Hypothalamus (tissue), 51 donors: ENCODE measurements at places on chromosomes 3 and 15.

- no peak for DNase-seq
Measured at GRCh38 chr3:98545940-98546339, 14.2 kb downstream of the GPR15 start.

DNA sequence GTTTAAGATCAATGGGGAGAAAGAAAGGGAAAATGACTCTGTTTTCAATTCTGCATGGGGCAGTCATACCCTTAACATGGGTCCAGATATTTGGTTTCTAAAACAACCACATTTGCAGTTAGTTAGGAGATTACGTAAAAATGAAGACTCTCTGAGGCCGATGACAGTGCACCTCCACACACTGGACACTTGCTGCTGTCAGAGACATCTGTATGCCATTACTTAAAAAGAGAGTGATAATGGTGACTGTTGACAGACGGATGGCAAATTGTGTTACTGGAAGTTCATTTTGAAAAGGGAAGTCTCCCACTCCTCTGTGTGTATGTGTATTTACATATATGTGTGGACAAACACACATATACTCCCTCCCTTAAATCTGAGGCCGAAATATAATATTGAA lies 304.5 kb upstream of the SEMA6D start:
- DNase-seq: no peak

DNA sequence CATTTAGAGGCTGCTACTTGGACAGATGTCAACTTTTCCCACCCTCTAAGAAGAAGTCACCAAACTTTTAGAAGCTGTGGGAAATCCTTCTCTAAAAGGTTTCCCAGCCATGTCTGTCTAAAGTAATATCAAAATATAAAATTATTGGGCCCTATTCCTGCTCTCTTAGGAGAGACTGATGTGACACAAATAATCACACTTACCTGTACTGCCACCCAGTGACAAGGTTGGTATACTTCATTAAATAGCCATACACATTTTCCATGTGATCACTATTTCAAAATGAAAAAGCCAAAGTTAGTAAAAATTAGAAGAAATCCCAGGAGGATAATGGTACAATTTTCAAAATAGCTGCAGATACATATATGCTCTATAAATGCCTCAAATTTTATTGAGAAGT lies 12.6 kb downstream of the OSBPL11 start:
- no peak for DNase-seq

DNA sequence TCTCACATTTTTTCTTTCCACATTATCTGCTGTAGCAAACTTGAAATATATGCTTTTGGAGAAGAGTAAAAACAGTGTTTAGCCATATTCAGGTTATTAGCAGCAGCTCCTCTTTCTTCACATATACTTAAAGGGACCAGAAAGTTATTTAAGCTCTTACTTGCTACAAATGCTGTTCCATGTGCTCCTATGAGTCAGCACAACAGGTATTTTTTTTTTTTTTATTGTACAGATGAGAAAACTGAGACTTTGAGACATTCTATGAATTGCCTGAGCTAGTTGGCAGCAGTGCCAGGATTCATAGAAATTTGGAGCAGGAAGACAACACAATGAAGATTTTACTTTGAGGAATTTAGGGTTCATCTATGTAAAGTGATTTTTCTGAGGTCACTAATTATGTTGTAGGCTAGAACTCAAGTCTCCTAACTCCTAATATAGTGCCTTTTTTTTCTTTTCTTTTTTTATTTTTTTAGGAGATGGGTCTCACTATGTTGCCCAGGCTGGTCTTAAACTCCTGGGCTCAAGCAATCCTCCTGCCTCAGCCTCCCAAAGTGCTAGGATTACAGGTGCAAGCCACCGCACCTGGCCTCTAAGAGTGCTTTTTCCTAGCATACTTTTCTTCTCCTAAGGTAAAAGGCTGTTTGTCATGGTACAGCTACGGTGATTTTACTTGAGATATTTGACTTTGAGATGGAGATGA lies 23.6 kb downstream of the SETD5 start:
- DNase-seq: no peak

- no peak for DNase-seq
Measured at GRCh38 chr3:67381667-67382272, 272.6 kb downstream of the SUCLG2 start.

DNA sequence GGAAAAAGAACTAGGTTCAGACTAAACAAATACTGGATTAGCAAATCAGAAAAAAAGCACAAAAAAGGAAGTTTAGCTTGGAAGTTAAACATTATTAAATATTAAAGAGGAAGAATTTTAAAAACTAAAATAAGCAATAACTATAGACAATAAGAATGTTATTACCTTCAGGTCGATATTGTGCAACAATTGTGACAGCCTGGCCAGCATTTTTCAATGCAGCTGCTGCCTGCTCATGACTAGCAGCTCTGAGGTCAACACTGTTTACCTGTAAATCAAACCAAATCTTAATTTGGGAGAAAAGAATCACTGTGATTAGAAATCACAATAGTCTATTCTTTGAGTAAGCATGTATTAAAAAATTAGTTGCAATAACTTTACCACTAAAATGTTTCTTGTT lies 75.1 kb upstream of the MELTF start:
- DNase-seq: no peak

DNA sequence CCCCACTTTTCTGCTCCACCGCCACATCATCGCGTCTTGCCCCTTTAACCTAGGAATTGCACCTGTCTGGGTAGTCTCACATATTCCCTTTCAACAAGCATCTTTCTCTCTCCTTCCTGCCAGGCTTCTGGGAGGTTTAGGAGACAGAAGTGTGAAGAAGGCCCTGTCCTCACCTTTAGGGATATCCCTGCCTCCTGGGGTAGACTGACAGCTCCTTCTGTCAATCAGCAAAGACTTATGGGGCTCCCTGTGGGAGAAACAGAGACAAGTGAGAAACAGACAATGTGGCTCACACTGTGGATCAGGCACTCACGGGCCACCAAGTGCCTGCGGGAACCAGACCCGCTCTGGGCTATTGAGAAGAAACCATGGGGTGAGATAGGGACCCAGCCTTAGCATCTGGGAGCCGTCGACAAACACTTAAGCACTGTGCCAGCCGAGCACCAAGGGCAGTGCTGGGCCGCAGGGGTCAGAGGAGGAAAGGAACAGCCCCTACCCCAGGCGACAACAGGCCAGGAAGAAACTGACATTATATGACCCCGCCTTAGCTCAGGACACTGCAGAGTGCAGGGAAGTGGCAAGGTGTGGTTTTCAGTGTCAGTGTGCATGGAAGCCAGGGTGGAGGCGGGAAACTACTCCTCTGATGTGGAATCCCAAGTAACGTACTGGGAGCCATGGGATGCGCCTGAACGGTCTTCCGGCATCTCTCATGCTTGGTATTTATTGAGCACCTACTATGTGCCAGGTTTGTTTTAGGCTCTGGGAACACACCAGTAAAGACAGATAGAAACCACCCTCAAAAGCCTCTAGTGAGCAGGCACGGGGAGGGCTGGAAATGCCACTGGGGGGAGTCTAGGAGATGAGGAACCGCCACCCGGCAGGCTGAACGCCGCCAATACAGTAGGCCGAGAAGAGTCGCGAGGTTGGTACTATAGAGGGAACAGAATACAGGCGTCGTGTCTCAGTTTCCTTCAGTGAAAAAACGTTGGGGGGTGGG lies 1.8 kb downstream of the EFCC1 start:
- no peak for DNase-seq

GRCh38 chr3:42229942-42230688 lies 35.9 kb downstream of the CCK start:
- DNase-seq: no peak

DNA sequence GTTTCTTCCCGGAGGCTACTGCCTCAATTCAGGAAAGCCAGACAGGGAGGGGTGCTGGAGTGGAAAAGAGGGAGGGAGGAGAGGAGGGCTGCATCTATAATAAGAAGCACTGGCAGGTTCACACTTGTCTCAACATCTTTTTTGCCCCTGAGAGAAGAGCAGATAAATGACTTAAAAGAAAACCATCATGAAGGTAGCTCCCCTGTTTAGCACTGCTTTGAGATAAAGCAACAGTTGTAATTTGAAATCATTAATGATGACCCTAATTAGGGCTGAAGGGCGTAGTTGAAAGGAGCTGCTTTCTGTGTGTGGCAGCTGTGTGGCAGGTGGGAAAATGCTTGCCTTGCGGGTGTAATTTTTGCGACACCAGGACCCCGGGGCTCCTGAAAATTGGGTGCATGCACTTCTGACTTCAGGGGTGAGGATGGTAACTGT lies 222.8 kb upstream of the IL12A start:
- DNase-seq: no peak

- DNase-seq: no peak
Measured at GRCh38 chr3:43207628-43208085, 78.7 kb upstream of the SNRK start.

GRCh38 chr3:179297971-179298725 lies 24.7 kb upstream of the ZNF639 start:
- no peak for DNase-seq

- peak; percentile 17 for DNase-seq
Measured at GRCh38 chr15:33068007-33068481, 126.5 kb downstream of the FMN1 start.

DNA sequence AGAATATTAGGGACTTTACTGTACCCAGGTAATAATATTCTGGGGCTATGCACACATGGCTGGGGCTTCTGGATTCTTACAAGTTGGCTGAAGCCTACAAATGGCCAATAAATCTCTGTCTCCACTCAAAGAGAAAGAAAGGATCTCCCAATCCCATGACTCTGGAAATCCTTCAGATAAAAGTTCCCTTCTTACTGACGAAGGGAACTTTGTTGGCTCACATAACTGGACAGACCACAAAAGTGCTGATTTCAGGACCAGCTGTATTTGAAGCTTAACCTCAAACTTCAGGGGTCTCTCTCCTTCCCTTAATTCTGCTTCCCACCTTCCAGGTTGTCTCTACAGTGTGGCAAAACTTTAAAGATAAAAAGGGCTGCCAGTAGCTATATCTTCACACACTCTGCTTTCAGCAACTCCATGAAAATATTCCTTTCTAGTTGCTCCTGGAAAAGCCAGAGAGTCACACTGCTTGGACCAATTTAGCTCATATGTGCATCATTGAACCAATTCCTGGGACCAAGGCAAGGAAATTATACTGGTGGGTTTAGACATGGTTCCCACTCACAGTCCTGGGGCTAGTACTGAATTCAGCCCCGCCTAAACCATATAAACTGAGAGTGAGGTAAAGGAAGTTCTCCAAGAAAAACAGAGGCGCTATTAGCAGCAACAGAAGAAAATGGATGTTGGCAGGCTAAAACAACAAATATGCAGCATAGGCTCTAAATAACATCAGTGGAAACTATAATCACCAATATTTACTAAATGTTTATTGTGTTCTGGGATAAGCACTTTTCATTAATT lies 290.0 kb upstream of the GADL1 start:
- no peak for DNase-seq

- DNase-seq: no peak
Measured at GRCh38 chr3:34947834-34948233, 691.5 kb upstream of the ARPP21 start.

DNA sequence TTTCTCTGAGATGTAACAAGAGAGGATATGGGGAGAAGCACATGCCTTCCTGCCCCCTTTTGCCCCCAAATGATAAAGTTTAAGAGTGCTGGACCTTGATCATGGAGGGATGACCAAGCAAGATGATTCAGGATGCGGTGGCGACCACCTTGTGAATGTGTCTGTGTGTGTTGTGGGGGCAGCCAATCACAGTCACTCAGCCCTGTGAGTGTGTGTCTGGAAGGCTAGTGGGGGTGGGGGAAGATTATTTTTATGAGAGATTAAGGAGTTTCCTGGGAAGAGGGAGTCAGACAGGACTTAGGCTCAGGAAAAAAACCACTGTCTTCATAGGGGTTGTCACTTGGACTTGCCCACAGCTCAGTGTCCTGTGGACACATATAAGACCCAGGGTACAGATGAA lies 57.8 kb upstream of the KY start:
- no peak for DNase-seq

DNA sequence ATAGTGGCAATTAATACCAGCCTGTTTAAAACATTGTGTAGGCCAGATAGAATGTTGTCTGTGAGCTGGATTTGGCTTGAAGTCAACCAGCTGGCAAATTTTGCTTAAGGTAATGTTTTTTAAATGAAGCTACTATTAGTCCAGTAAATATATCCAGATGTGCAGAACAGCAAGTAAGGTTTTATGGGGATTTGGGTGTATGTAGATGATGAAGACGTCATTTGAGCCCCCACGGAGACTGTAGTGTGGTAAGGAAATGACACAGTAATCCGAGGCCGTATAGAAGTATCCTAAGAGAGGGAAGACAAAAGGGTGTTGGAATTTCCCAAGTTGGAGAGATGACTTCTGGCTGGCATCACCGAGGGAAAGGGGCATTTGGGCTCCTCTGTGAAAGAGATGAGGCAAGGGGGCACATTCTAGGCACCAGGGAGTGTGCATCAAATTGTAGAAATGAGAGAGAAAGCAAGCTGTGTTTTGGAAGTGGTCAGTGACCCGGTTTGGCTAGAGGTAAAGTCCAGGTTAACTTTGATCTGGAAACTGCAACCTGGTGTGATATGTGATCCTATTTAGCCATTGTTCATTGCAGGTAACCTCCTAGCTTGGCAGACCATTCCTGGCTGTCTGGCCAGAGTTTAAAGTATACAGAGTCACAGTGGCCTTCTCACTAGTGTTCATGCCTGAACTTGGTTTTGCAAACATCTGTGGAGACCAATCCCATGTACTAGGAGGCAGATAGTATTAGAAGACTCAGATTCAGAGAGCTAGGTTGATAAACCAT lies 104.2 kb downstream of the ITPR1 start:
- DNase-seq: no peak

- no peak for DNase-seq
Measured at GRCh38 chr3:78879295-78879860, 888.4 kb downstream of the ROBO1 start.
